Stomach (tissue), 19 donors: ENCODE measurements at places on chromosomes 5 and 9. TPM values are rescaled to one million over a fixed set of nuclear protein-coding genes. Genes with fewer than 3 reads are reported as not detected.

GRCh38 chr9:76537150-76537646 is 78.2 kb downstream of the GCNT1 start:
- DNase-seq, result peak; percentile 81

- no peak for DNase-seq
Measured at GRCh38 chr5:11251247-11251646, 490.2 kb upstream of the DAP start.

Gene OTULINL
- polyA plus RNA-seq, result 3.0 TPM

- no peak for DNase-seq
Measured at GRCh38 chr9:134917431-134918373, at the start of gene FCN1. FCN1 (minus strand) TSS chr9:134917912; CDS start chr9:134917871, 41 bp downstream.

GRCh38 chr5:53944981-53945380 is 365.4 kb downstream of the ARL15 start:
- DNase-seq, result peak; percentile 26

DNA sequence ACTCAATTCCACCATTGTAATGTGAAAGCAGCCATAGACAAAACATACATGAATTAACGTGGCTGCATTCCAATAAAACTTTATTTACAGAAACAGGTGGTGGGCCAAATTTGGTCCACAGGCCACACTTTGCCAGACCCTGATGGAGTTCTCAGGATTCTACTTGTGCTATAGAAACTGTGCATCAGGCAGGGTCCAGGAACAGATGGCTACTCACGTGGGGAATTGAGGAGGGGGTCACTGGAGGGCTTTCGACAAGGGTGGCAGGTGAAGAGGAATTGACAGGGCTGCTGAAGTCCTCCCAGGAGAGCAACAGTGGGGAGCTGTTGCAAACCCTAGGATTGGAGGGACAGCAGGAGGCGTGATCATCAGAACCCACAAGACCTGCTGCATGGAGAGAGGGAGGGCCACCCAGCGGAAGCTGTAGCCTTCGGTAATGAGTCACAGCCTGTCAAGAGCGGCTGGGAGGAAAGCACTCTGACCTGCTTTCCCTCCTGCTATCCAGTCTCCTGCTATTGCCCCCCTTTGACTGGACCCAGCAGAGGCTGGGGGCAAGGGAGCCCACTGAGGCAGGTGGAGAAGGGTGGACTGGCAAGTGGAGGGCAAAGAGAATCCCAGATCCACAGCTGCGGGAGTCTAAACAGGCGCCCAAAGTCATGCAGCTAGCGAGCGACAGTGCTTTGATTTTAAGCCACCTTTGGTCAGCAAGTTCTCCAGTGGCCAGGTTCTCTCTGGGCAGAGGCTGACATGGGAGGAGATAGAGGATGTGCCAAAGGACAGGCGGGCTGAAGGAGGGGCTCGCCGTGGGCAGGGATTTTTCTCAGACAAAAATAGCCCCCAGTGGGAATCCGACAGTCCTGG is 138.3 kb upstream of the SMIM23 start:
- no peak for DNase-seq

Gene SH2D3C
- 3.5 TPM for polyA plus RNA-seq

DNA sequence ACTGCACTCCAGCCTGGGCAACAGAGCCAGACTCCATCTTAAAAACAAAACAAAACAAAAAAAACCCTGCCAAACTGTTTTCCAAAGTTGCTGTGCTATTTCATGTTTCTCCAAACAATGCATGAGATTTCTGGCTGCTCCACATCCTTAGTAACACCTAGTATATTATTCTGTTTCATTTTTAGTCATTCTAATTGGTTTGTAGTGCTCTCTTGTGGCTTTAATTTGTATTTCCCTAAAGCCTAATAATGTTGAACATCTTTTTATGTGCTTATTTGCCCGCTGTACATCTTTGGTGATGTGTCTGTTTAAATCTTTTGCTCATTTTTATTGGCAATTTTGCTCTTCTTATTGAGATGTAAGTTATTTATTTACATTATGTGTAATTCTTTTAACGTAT is 18.4 kb upstream of the TTC1 start:
- no peak for DNase-seq

- no peak for DNase-seq
Measured at GRCh38 chr9:6838158-6838557, 80.4 kb downstream of the KDM4C start.

Gene BARHL1
- polyA plus RNA-seq, result not detected

Gene CCL27
- polyA plus RNA-seq, result not detected

Gene PCDHGA3
- polyA plus RNA-seq, result 0.08 TPM

Gene PAEP
- not detected for polyA plus RNA-seq
